ENCODE measurements at places on chromosomes 2 and 18.

GRCh38 chr2:211649331-211649730, 889.3 kb downstream of the ERBB4 start:
- no peak for DNase-seq

DNA sequence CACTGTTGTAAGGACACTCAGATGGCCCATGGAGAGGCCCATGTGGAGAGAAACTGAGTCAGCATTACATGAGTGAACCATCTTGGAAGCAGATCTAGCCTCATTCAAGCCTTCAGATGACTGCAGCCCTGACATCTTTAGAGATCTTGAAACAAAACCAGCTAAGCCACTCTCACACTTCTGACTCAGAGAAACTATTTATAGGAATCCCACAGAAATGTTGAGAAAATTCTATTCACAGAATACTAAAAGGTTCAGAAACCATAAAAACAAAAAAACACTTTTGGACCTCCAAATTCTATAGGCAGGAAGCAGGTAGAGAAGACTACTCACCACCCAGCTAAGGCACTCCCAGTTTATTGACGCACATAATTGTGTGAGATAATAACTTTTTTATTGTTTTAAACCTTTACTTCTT, 8.7 kb downstream of the TMEM169 start:
- peak; percentile 32 for DNase-seq

GRCh38 chr2:65438137-65438899, 5.9 kb upstream of the SPRED2 start:
- no peak for DNase-seq

DNA sequence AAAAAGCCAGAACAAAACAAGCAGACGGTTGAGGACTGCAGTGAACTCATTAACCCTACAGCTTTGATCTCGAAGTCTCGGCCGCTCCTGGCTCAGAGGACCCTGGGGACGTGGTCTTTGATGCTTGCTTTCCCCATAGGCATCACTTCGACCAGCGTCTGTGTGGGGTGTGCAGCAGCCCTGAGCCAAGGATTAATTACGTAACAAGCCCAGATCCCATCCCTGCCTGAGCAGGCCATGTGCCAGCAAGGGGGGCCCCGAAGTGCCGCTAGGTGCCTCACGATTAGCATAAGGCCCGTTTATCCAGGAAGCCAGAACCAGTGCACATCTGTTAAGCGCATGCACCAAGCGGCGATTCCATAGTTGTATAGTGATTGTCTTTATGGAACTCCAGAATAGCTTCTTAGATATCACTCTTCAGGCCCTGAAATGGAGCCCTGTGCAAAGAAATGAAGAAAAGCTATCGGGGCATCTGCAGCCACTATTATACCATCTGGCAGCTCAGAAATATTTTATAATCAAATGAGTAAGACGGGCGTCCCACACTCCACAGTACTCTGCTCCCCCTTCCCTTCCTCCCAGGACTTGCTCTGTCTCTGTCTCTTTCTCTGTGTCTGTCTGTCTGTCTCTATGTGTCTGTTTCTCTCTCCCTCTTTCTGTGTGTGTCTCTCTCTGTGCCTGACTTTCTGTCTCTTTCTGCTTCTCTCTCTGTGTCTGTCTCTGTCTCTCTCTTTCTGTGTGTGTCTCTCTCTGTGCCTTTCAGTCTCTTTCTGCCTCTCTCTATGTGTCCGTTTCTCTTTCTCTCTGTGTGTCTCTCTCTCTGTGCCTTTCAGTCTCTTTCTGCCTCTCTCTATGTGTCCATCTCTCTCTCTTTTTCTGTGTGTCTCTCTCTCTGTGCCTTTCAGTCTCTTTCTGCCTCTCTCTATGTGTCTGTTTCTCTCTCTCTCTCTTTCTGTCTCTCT, 41.7 kb downstream of the HPCAL1 start:
- DNase-seq, result no peak

DNA sequence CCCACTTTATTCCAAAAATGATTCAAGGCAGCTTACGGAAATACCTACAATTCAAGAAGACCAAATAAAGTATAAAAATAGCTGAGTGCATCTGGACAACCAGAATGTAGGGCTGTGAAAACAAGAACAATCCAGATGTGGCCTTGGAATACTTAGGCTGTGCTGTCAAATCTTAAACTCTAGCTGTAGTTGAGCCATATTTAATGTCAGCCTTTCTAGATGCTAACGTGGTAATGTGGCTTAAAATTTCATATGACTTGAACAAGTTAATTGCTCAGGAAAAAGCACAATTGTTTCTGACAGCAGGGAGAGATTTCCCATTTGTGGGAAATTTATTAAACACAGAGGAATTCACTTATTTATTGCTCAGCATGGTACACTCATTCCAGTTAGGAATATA, 14.6 kb upstream of the NAPG start:
- DNase-seq, result no peak

GRCh38 chr2:107621186-107622165, 205.2 kb upstream of the RGPD4 start:
- DNase-seq, result no peak

GRCh38 chr2:98881153-98881650, 54.8 kb downstream of the CRACDL start:
- no peak for DNase-seq

DNA sequence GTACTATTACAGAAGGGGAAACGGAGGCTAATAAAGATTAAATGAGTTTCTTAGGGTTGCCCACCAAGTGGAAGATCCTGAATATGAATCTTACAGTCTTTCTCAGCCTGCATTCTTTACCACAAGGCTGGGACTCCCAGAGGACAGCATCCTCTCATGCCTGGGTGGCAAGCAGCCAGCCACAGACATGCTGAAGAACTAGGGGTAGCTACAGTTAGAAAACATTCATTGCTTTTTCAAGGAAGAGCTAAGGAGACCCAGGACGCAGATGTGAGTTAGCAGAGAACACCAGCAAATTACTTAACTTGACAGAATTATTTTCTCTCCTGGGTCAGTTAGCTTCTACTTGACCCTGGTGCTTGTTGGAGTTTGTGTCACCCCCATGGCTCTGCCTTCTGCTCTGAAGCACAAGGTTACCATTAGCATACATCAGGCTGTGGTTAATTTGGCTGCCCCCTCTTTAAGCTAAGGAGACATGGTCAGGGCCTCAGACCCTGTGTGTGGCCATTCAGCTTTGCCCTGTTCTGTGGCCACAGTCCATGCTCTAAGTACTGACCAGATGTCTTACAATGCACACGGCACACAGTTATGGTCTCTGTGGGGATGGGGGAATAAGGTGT, 132.3 kb upstream of the TNP1 start:
- DNase-seq, result no peak

DNA sequence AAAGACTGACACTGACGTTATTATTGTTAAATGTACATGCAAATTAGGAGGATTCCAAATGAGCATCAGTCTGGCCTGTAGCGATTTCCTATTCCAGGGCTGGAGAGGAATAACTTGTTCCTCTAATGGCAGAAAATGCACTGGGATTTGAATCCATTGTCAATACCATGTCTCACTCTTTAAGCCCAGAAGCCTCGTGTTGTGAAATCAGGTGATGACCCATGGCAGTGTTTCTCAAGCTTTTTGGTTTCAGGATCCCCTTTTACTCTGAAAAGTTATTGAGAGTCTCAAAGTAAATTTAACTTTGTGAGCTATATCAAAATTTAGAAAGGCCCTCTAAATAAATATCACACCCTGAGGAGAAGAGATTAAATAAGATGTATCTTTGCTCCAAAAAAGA, 279.2 kb downstream of the GALR1 start:
- no peak for DNase-seq

GRCh38 chr2:145638675-145639074, 1118.8 kb upstream of the ZEB2 start:
- no peak for DNase-seq

GRCh38 chr2:28594000-28594331, 98.1 kb downstream of the PLB1 start:
- no peak for DNase-seq

DNA sequence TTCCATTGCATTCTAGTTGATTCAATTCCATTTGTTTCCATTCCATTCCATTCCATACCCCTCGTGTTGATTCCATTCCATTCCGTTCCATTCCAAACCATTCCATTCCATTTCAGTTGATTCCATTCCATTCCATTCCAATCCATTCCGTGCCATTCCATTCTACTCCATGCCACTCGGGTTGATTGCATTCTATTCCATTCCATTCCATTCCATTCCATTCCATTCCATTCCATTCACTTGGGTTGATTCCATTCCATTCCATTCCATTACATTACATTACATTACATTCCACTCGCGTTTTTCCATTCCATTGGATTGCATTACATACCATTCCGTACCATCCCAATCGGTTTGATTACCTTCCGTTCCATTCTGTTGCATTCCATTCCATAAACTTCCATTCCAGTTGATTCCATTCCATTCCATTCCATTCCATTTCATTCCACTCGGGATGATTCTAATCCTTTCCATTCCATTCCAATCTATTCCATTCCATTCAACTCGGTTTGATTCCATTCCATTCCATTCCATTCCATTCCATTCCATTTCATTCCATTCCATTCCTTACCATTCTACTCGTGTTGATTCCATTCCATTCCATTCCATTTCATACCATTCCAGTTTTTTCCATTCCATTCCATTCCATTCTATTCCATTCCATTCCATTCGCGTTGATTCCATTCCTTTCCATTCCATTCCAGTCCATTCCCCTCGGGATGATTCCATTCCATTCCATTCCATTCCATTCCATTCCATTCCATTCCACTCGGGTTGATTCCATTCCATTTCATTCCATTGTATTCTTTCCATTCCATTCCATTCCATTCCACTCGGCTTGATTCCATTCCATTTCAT, 1140.4 kb downstream of the RPIA start:
- no peak for DNase-seq

DNA sequence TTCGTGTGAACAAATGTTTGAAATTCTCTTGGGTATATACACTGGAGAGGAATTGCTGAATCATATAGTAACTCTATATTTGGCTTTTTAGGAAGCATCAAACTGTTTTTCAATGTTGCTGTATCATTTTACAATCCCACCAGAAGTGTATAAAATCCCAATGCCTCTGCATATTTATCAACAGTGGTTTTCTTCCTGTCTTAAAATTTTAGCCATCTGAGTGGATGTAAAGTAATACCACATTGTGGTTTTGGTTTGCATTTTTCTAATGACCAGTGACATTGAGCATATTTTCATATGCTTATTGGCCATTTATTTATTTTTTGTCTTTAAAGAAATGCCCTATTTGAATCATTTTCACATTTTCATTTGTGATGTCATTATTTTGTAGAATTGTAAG, 22.8 kb upstream of the LRP1B start:
- DNase-seq, result no peak
